ENCODE measurements at places on chromosomes 1 and 21.
A peak's percentile ranks its signal among the peaks of the same experiment; 100 is the strongest.

GRCh38 chr1:89826594-89826993 is 5.8 kb downstream of the LRRC8D start:
- no peak for DNase-seq

DNA sequence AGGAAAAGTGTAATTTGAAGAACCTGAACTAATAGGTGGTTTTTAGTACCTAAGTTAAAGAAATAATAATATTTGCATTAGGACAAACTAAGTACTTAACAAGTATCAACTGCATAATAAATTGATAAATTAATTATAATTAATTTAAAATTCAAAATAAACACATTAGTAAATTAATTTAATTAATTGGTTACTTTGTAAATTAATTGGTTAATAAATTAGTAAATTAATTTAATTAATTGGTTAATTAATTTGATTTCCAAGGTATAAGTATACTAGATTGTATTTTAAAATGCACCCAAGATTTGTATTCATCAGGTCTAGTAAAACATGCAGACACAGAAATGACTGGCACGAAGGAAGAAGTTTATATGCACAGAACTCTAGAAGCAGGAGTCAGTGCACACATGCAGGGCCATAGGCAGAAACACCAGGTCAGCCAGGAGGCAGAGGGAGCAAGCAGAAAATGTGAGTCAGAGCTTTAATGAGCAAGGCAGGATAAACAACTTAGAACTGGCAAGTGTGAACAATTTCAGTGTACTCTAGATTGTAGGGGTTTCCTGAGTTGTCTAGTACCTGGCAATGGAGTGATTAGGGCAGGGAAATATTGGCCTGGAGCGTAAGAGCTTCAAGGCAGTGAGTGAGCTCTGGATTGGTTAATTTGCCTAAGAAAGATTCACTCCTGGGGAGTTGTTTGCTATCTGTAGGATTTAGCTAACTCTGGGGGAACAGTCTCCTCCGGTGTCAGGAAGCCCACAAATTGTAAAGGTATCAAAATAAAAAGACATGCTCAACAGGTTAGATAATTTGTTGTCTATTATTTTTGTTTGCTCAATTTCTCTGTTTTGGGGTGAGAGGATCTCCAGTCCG is 665.7 kb downstream of the MRPL39 start:
- no peak for DNase-seq

DNA sequence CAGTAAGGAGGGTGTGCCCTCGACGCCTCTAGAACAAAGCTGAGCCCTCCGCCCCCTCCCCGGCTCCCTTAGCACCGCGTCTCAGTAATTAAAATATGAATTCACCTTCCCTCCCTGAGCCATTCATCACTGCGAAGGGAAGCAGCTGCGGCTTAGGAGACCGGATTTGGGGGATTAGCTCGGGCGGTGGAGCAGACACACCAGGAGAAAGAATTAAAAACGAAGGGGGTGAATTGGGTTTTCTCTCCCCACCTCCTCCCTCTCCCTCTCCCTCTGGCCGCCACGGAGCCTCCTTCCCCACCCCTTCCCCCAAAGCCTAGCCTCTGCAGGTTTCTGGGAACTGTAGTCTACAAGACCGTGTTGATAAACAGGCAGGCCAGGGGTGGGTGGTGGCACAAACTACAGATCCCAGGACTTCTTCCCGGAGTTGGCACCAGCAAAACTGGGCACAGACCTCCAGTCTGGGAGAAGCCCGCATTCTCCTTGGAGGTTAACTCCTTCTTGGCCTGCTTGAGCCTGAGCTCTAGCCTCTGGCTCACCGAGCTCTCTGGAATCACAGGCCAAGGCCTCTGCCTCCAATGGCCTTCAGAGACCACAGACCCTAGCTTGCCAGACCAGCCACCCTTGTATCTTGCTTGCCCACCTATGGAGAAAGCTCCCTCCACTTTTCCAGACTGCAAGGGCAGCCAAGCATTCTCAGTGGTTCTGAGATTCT is 10.8 kb downstream of the BLACAT1 start:
- DNase-seq, result peak; percentile 68

- no peak for DNase-seq
Observed at GRCh38 chr1:18997508-18997907, 41.0 kb upstream of the IFFO2 start.

GRCh38 chr1:213394837-213395236 is 343.8 kb downstream of the RPS6KC1 start:
- no peak for DNase-seq

GRCh38 chr1:162535501-162535900 is 26.0 kb upstream of the UAP1 start:
- DNase-seq, result no peak

- DNase-seq, result no peak
Observed at GRCh38 chr1:29704430-29704829, 468.1 kb downstream of the PTPRU start.

- no peak for DNase-seq
Observed at GRCh38 chr21:46131838-46132651, 23.3 kb downstream of the FTCD start.

DNA sequence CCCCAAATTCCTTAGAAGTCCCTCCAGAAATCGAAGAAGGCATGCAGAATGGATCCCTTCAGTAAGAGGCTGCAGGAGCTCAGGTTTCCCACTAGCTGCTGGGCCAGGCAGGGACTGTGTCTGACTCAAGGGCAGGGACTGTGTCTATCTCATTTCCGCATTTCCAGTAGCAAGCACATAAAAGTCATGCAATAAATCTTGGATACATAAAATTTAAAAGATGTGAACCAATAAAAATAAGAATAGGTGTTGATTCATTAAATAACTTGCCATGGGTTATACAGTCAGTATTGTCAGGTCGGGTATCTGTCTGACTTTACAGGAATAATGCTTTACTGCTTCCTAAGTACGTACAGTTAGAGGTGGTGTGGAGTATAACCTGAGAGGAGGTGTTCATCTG is 15.2 kb downstream of the PM20D1 start:
- no peak for DNase-seq

DNA sequence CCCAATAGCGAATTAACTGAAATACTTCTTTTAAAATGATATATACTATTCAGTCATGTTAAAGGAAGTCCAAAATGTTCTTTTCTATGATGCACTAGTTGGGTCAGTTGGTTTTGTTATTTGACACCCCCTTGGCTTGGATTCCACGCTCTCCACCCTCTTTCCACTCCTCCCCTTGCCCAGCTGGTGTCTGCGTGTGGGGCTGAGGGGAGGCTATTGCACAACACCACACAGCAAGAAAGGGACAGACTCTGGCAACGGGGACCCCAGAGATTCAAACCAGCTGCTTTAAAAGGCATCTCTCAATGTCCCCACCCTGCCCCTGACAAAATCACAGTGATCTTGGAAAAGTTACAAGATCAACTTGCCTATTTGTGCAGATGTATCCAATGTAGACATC is 394.3 kb downstream of the TGFB2 start:
- DNase-seq, result no peak

DNA sequence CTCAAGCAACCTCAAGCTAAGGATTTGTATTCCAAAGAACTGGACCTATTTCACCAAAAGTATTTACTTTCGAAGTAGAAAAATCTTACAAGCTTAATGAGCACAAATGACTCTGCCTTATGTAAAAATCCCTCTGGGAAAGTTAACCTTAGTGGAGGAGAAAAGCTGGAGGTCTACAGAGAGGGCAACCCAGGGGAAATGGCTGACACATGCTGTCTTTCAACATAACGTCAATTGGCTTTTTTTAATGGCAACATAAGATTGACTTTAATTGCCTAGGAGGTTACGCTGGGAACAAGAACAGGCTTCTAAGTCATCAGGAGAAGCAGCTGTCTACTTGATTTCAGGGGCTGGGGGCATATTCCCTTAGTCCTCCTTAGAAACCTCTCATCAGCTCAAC is 52.3 kb downstream of the UTP25 start:
- DNase-seq, result no peak

DNA sequence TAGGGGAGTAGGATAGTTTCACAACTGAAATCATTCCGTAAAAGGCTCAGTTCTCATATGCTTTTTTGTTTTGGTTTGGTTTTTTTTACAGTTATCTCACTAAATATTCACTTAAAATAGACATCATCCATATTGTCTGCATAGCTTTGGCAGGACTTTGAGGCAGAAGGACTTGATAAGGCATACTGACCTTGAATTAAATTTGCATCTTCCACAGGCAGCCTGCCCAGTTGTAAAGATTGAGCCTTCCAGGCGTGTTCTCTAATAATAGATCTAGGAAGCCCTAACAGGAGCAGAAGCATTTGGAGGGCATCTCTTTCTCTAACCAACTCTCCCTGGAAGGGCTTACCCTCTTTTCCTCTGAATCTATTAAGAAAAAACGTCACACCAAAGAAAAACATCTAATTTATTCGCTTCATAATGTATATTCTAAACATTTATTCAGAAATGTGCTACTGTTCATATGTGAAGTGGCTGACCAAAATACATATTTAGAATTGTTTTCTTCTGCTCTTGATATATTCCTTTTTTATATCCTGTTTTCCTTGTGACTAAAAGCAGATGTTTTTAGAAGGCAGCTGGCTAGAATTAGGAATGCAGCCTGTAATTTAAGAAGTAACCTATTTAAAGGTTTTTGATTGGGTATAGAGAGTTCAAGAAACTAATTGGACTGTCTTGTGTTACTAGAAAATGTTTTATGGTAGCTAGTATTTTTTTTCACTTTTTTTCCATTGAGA is 20.2 kb downstream of the DESI2 start:
- DNase-seq, result no peak

GRCh38 chr1:32716312-32717148 is 14.0 kb upstream of the SYNC start:
- peak; percentile 99 for DNase-seq

DNA sequence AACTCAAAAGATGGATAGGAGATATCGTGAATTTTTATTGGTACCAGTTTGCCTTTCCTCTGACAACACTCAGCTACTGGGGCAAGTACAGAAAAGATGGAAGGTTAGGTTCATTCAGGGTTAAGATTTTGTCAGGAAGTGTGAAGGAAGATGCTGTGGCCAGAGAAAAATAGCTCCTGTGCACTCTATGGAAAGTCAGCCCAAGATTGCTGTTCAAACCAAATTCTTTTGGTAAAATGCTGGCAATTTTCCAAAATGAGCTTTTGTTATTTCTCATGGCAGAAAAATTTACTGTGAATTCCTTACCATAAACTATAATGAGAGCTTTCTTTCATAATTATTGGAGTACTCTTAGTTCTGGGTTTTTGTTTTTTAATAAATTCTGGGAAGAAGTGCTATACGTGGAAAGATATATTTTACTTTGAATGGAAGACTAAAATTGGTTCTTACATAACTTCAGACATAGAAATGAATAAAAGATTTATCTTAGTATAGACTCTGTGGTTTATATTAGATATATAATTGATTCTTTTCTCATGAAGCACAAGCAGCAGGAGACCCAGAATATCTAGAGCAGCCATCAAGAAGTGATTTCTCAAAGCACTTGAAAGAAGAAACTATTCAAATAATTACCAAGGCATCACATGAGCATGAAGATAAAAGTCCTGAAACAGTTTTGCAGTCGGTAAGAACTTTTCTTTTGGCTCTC is 112.2 kb downstream of the USP25 start:
- DNase-seq, result no peak

DNA sequence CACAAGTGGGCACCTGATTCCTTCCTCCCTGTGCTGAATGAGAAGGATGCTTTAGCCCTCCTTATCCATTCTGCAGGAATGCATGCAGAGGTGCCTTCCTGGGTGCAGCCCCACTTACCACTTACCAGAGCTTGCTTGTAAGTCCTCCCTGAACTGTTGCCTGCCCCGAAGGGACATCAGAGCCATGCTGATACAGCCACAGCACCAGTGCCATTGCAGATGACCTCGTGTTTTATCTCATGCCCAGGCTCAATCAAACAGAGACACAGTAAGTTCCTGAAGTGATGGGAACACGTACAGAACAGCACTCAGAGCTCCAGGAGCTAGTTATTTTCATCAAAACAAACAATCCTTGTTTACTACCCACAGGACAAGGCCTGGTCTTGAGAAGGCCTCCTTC is 81.9 kb downstream of the ATP1A1 start:
- no peak for DNase-seq

- no peak for DNase-seq
Observed at GRCh38 chr21:41648591-41649031, 118.2 kb downstream of the RIPK4 start.

DNA sequence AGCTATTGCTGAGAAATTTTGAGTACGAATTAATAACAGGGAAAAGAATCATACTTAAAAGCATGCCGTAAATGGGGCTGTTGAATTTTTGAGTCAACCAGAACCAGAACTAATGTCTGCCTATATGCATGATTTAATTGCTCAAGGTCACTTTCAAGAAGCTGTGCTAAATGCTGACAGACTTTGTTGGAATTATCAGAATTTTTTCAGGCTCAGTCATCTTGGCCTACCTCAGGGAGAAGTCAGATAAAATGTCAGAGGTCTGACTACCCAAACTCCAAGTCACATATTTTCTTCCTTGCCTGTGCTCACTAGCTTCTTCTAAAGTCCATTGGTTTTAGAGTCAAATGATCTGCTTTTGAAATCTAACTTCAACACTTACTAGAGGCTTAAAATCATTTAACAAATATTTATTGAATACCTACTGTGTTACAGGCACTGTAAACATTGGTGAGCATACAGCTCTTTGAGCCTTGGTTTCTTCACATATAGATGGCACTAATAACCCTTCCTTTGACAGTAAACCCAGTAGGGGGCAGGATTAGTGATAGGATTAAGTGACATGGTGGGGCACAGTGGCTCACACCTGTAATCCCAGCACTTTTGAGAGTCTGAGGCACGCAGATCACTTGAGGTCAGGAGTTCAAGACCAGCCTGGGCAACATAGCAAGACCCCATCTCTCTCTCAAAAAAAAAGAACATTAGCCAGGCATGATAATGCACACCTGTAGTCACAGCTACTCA is 121.2 kb upstream of the SLC44A3 start:
- DNase-seq, result no peak

GRCh38 chr1:158107916-158108315 is 72.8 kb upstream of the CD1D start:
- no peak for DNase-seq

- DNase-seq, result no peak
Observed at GRCh38 chr1:170354690-170355089, 177.3 kb upstream of the GORAB start.

DNA sequence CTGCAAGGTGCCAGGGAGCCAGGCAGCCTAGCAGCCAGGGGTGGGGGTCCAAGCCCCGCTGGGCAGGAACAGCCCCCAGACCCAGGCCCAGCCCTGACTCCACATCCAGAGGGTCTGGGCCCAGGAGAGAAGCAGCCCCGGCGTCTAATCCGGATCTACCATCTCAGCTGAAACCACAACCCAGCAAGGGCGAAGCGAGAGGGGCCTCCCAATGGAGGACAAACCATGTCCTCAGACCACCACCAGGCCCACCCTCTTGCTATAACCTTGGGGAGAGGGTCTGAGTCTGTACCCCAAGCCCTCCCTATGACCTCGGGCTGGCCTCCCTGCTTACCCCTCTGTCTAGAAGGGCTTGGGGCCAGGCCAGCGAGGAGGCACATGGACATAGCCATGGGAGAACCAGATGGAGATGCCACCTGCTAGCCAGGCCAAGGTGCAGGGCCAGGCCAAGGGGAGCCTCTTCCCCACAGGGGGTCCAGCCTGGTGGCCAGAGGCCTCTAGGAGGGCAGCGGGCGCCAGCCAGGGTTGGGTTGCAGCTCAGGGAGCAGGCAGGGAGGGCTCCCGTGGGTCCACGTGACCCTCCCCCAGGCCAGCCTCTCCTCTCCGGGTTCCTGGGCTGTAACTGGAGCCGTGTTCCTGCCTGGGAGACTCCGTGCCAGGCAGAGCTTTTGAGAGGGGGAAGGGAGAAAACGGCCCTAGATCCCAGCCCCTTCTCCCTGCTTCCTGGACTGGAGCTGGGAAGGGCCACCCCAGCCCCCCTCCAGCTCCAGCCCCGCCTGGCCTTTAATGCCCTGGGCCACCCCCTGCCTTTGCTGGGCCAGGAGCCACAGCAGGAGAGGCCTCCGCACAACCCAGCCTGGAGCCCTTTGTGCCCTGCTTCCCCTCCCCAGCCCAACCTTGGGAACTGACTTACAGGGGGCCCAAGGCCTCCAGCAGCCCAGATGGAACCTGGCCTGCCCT is 2.5 kb downstream of the WNT9A start:
- peak; percentile 48 for DNase-seq
